ENCODE measurements at places on chromosomes 1 and 21. TPM values are rescaled to one million over a fixed set of nuclear protein-coding genes. Genes with fewer than 3 reads are reported as not detected.

GRCh38 chr21:45542667-45543370, 579 bp upstream of the SLC19A1 start:
- H3K36me3 ChIP-seq: no peaks in the 10 kb centered on the region
- DNase-seq: peak; percentile 14
- H3K4me1 ChIP-seq: no peaks in the 10 kb centered on the region
- no peaks in the 10 kb centered on the region for H3K27me3 ChIP-seq

Gene ARMH1
- total RNA-seq: 3.9 TPM

GRCh38 chr1:223878598-223879325, 33.0 kb upstream of the TP53BP2 start:
- H3K4me3 ChIP-seq: no peak overlapping the region
- H3K4me1 ChIP-seq: no peaks in the 10 kb centered on the region
- DNase-seq: no peak
- no peaks in the 10 kb centered on the region for H3K36me3 ChIP-seq
- no peak overlapping the region for H3K27ac ChIP-seq
- no peaks in the 10 kb centered on the region for H3K27me3 ChIP-seq

DNA sequence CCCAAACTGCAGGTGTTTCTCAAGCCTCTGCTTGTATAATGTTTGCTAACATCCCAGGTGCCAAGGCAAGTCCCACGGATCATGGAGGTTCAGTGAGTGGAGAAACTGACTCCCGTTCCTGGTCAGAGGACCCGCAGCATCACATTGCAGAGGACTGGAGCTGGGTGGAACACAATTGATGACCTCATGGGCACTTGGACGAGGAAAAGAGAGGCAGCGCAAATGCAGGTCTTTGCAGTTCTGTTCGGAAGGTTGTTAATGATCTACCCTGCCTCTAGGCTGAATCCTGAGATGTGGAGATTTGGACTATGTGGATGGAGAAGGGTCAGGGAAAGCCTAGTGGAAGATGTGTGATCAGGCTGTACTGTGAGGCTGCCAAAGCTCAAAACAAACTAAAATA, 192.9 kb downstream of the DUSP10 start:
- H3K27me3 ChIP-seq: no peaks in the 10 kb centered on the region
- H3K27ac ChIP-seq: no peak overlapping the region
- DNase-seq: no peak
- H3K4me3 ChIP-seq: no peak overlapping the region

Gene ACTL8
- total RNA-seq: not detected

DNA sequence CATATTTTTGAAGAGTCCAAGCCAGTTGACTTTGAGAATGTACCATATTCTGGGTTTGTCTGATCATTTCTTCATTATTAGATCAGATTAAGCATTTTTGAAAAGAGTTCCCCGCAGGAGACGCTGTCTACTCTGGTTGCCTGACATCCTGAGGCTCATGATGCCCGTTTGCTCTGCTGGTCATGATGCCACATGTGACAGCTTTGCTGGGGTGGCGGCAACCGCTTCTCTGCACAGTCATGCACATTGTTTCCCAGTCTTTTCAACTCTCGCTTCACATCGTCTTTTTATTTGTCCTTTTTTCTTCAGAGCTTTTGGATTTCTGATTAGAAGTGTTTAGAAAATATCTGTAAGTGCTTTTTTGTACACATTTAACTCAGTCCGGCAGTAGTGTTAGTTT, 90.7 kb downstream of the ST6GALNAC5 start:
- H3K4me1 ChIP-seq: no peaks in the 10 kb centered on the region
- H3K27ac ChIP-seq: no peak overlapping the region
- H3K36me3 ChIP-seq: no peaks in the 10 kb centered on the region
- no peaks in the 10 kb centered on the region for H3K27me3 ChIP-seq

DNA sequence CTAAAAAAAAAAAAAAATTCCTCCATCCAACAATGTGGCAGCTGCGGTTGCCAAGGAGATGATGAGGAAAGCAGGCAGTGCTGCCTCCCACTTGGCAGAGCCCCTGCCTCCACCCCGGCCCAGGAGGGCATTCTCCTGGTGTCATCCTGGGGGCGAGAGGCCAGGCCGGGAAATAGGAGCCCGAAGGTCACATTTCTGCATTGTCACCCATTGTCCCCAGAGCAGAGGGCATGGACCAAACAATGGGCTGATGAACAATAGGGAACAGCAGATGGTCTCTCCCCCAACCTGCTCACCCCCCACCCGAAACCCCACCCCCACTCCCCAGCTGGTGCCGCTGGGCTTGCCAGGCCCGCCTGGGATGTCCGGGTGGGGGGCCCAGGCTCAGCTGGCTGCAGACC, 37.3 kb downstream of the CAMK2N1 start:
- no peaks in the 10 kb centered on the region for H3K4me1 ChIP-seq
- H3K27ac ChIP-seq: no peak overlapping the region
- H3K4me3 ChIP-seq: no peak overlapping the region
- no peak for DNase-seq

Gene UBR4
- 167 TPM for total RNA-seq

Gene GNG12
- 89.3 TPM for total RNA-seq

DNA sequence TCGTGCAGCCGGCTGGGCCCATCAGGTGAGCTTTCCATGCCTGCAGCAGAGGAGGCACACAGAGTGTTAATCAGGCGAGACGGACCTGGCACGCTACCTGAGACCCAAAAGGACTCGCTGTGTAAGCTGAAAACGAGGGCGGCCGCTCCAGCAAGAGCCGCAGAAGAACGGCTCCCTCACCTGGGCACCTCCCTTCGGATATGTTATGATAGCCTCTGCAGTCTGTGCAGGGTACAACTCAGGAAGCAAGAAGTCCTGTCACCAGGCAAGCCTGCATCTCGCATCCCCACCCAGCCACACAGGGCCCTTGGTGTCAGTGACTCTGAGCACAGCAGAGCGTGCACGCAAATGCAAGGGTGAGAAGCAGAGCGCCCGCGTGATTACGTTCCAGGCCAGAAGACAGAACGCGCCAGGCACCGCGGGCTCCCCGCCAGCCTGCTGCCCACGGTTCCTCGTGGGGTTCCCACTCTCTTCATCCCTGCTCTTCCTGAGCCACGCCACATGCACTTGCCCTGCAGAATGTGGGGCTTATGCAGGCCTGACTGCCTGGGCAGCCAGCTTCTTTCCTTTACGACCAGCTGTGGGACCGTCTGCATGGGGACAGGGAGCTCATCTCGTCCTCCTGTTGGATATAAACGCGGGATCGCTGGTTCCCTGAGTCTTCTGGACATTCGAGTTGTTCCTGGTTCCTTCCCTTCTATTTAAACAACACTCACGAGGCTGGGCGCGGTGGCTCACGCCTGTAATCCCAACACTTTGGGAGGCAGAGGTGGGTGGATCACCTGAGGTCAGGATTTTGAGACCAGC, 20.2 kb upstream of the LRRC47 start:
- no peak overlapping the region for H3K27ac ChIP-seq
- peak; percentile 38 for DNase-seq
- no peak overlapping the region for H3K4me3 ChIP-seq
- no peaks in the 10 kb centered on the region for H3K27me3 ChIP-seq
- peaks cover 8% of the 10 kb centered on the region for H3K4me1 ChIP-seq
- peaks cover 10% of the 10 kb centered on the region for H3K36me3 ChIP-seq

Gene AKNAD1
- total RNA-seq: not detected

GRCh38 chr1:1422465-1423244, 1.6 kb upstream of the ANKRD65 start:
- no peak overlapping the region for H3K4me3 ChIP-seq
- H3K27me3 ChIP-seq: no peaks in the 10 kb centered on the region
- H3K36me3 ChIP-seq: no peaks in the 10 kb centered on the region
- H3K27ac ChIP-seq: no peak overlapping the region
- H3K4me1 ChIP-seq: no peaks in the 10 kb centered on the region
- no peak for DNase-seq

DNA sequence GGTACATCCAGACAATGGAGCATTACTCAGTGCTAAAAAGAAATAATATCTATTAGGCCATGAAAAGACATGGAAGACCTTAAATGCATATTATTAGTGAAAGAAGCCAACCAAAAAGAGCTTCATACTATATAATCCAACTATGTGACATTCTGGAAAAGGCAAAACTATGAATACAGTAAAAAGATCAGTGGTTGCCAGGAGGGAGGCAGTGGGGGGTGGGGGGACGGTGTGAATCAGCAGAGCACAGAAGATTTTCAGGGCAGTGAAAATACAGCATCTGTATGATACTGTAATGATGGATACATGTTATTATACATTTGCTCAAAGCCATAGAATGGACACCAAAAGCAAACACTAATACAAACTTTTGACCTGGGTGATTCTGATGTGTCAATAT, 339.4 kb upstream of the SNX7 start:
- no peaks in the 10 kb centered on the region for H3K4me1 ChIP-seq
- no peak overlapping the region for H3K4me3 ChIP-seq
- H3K27me3 ChIP-seq: no peaks in the 10 kb centered on the region
- no peaks in the 10 kb centered on the region for H3K36me3 ChIP-seq
- no peak overlapping the region for H3K27ac ChIP-seq

Gene ASTN1
- total RNA-seq: 0.25 TPM

DNA sequence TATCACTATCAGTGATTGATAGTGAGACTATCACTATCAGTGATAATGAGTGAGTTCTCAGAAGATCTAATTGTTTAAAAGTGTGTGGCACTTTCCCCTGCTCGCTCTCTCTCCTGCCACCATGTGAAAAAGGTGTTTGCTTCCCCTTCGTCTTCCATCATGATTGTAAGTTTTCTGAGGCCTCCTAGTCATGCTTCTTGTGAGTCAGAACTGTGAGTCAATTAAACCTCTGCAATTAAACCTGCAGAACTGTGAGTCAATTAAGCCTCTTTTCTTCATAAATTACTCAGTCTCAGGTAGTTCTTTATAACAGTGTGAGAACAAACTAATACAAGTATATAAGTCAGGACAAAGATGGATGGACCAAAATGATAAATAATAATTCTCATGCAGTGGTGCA, 7.0 kb upstream of the IL23R start:
- H3K36me3 ChIP-seq: no peaks in the 10 kb centered on the region
- no peak overlapping the region for H3K4me3 ChIP-seq
- no peak overlapping the region for H3K27ac ChIP-seq

Gene SLC9C2
- total RNA-seq: 0.72 TPM

DNA sequence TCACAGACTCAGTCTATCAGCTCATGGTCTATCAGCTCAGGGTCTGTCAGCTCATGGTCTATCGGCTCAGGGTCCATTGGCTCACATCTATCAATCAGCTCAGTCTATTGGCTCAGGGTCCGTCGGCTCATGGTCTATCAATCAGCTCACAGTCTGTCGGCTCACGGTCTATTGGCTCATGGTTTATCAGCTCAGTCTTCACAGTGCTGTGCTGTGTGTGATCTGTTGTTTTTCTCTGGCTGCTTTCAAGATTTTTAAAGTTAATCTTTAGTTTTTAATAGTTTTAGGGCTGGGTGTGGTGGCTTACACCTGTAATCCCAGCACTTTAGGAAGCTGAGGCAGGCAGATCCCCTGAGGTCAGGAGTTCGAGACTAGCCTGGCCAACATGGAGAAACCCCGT, 14.4 kb downstream of the C1orf159 start:
- DNase-seq: no peak
- H3K4me1 ChIP-seq: no peaks in the 10 kb centered on the region
- no peaks in the 10 kb centered on the region for H3K27me3 ChIP-seq
- H3K27ac ChIP-seq: no peak overlapping the region
- no peaks in the 10 kb centered on the region for H3K36me3 ChIP-seq

DNA sequence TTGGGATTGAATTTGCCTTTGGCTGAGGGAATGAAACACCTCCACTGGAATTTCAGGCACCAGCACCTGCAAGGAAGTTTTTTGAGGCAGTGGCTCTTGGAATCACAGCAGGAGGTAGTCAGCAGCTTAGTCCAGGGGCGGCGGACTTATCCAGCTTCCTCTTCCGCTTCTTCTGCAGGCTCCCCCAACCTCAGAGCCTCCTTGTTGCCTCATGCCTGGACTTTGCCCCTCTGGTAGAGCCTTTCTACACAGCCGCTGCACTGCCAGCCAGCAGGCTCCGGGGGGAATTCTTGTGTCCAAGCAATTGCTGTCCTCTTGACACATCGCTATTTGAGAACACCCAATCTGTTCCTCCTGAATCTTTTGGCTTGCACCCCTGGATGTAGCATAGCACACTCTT, 4.4 kb upstream of the RHEX start:
- peak; percentile 56 for DNase-seq
- H3K27ac ChIP-seq: peak overlapping the region; percentile 27
- H3K36me3 ChIP-seq: no peaks in the 10 kb centered on the region
- H3K4me3 ChIP-seq: no peak overlapping the region
- H3K27me3 ChIP-seq: no peaks in the 10 kb centered on the region

- H3K27me3 ChIP-seq: no peaks in the 10 kb centered on the region
- no peak overlapping the region for H3K27ac ChIP-seq
- H3K4me1 ChIP-seq: no peaks in the 10 kb centered on the region
- no peak for DNase-seq
- H3K4me3 ChIP-seq: no peak overlapping the region
Observed at GRCh38 chr1:240719953-240720700, 108.2 kb upstream of the GREM2 start.

Gene RSPH1
- 12.0 TPM for total RNA-seq

DNA sequence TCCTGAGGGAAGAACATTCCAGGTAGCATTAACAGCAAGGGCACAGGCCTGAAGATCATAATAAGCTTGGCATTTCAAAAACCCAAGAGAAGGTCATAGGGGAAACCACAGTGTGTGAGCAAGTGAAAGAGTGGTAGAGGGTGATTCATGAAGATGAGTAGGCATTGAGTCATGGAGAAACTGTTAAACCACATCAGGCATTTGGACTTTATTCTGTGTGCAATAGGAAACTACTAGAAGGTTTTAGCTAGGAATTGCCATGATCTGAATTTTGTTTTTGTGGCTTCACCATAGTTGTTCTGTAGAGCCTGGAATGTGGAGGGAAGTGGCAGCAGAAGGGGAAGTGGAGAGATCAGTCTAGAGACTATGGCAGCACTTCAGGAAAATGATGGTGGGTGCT, 359.0 kb upstream of the PTBP2 start:
- H3K36me3 ChIP-seq: no peaks in the 10 kb centered on the region
- H3K27me3 ChIP-seq: no peaks in the 10 kb centered on the region
- DNase-seq: no peak
- no peak overlapping the region for H3K27ac ChIP-seq
- no peak overlapping the region for H3K4me3 ChIP-seq

Gene HAX1
- 74.8 TPM for total RNA-seq

DNA sequence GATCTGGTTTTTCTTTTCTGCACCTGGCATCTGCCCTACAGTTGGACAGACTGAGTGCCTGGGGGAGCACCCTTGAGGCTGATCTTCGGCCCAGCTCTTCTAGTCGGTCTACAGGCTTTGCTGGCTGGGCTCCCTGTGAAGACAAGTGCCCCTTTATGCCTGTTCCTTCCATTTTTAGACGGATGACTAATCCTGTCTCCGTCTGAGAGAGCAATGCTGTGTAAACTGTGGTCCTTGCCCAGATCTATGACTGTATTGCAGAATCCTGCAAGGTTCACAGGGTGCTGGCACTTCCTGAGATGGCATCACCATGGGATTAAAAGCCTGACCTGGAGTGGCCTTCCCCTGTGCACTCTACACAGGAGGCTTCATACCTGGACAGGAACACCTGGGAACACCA, 47.6 kb upstream of the SAMD13 start:
- no peak overlapping the region for H3K4me3 ChIP-seq
- no peaks in the 10 kb centered on the region for H3K36me3 ChIP-seq
- no peak for DNase-seq
- no peaks in the 10 kb centered on the region for H3K4me1 ChIP-seq
- no peaks in the 10 kb centered on the region for H3K27me3 ChIP-seq

GRCh38 chr1:183956559-183957188, 80.9 kb downstream of the COLGALT2 start:
- H3K4me3 ChIP-seq: no peak overlapping the region
- no peaks in the 10 kb centered on the region for H3K4me1 ChIP-seq
- no peaks in the 10 kb centered on the region for H3K36me3 ChIP-seq
- no peaks in the 10 kb centered on the region for H3K27me3 ChIP-seq
- no peak overlapping the region for H3K27ac ChIP-seq
